GM23338 (cell line): ENCODE measurements at places on chromosomes 13 and 19. TPM values are rescaled to one million over a fixed set of nuclear protein-coding genes. Genes with fewer than 3 reads are reported as not detected.

GRCh38 chr19:6063576-6064335, 46.5 kb downstream of the RFX2 start:
- no peak for DNase-seq
- H3K27ac ChIP-seq, result no peak overlapping the region
- no peaks in the 10 kb centered on the region for H3K27me3 ChIP-seq
- H3K4me1 ChIP-seq, result peaks cover 5% of the 10 kb centered on the region; the same call in 1 of the 2 replicates

- H3K4me1 ChIP-seq, result peaks cover 11% of the 10 kb centered on the region
- no peak within 1 kb of the TSS for H3K27ac ChIP-seq
- H3K36me3 ChIP-seq, result no peaks in the 10 kb centered on the region
- H3K27me3 ChIP-seq, result peaks cover 27% of the 10 kb centered on the region
Measured at GRCh38 chr19:2702170-2703076, at the start of gene GNG7. Gene GNG7, minus strand, starts transcription at chr19:2702694. Its CDS starts 182,006 bp downstream, at chr19:2520688.

DNA sequence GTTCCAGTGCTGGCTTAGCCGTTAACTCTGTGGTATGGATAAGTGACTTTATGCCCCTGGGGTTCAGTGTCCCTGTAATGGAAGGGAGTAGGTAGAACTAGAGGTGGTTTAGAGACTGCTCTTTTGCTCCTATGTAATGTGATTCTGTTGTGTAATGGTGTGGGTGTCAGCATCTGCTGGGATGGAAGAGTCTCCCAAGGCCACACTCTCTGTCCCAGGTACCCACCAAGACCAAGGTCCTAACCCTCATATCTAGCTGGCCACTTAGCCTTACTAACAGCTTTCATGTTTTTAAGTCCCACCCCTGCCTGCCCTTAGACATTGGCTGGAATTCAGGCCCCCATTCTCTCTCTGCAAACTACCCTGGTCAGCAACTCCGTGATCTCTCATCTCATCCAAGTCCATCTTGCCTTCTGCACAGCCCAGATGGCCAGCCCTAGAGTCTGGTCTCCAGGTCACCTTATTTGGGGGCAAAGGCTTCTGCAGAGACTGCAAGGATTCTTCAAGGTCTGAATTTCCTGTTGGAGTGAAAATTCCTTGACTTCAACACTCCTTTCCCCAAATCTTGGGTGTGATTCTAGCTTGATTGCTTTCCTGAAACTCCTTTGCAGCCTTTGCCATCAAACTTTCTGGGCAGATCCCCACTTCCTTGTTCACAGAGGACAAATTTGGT, 48.4 kb downstream of the SERP2 start:
- no peak overlapping the region for H3K4me3 ChIP-seq
- H3K27ac ChIP-seq, result no peak overlapping the region
- H3K27me3 ChIP-seq, result no peaks in the 10 kb centered on the region

DNA sequence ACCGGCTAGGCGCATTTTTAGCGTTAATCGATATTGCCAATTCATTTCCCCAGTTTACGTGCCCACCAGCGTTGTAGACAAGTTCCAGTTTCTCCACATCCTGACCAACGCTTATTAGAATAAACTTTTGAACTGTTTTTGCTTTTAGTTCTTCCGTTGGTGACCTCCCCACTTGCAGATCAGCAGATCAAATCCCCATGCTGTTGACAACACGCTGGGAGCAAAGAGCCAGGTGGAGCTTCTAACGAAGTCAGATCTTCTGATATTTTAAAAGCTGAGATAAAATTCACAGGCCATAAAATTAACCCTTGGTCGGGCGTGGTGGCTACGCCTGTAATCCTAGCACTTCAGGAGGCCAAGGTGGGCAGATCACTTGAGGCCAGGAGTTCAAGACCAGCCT, 21.2 kb downstream of the RCN3 start:
- no peaks in the 10 kb centered on the region for H3K4me1 ChIP-seq
- DNase-seq, result no peak
- H3K36me3 ChIP-seq, result no peaks in the 10 kb centered on the region
- 0 out of 2 replicates have a peak overlapping the region, but pooled peaks have one; percentile 63 for H3K27ac ChIP-seq

The DLEU7 gene
- total RNA-seq, result 10.1 and 11.6 TPM in 2 replicates
